Heart right ventricle (tissue), 16 donors: ENCODE measurements at places on chromosomes 2 and 18. TPM values are rescaled to one million over a fixed set of nuclear protein-coding genes. Genes with fewer than 3 reads are reported as not detected.

DNA sequence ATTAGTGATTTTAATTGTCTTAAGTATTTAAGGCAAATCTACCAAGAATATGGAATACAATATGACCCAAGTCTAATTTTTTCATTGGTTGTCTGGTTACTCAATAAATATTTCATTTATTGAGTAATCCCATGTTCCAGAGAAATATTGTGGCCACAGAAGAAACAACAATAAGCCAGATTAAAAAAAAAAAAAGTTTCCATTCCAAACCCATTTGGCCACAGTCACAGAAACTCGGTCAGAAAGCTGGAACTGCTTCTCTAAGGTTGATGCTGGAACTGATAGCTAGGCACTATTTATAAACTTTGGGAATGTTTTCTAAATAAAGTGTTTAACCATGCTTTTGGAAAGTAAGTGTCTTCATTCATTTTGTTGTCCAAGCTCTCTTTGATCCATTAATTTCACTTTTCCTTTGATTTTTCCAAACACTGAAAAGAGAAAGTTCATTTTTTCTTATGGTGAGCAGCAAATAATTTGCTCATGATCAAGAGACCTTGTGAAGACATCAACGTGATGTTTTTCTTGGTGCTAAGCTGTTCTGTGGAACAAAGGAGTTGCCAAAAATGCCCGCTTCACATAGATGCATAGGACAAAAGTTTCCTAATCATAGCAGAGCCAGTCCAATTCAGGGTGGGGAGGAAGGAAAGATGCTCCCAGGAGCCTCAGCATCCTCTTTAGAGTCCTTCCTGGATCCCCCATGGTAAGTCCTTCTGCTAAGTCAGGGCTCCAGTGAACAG is 72.1 kb upstream of the CCBE1 start:
- no peak for DNase-seq

DNA sequence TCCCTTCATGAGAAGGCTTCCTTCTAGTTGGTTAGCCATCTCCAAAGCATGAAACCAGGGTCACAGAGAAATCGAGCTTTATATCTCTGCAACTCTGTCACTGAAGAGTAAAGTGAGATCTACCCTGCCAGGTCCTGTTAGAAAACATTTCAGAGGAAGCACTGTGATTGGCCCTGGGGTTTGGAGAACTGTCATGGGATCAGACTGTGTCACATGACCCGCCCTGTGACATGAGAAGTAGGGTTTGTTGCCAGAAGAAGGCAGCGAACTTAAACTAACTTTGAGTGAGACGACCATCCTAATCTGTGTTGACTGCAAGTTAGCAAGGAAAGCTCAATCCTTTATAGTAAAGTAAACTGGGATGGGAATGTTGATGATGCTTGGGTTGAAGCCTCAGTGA is 55.5 kb downstream of the SLC9A2 start:
- no peak for DNase-seq

GRCh38 chr2:48723129-48723528 is 32.4 kb downstream of the LHCGR start:
- no peak for DNase-seq

DNA sequence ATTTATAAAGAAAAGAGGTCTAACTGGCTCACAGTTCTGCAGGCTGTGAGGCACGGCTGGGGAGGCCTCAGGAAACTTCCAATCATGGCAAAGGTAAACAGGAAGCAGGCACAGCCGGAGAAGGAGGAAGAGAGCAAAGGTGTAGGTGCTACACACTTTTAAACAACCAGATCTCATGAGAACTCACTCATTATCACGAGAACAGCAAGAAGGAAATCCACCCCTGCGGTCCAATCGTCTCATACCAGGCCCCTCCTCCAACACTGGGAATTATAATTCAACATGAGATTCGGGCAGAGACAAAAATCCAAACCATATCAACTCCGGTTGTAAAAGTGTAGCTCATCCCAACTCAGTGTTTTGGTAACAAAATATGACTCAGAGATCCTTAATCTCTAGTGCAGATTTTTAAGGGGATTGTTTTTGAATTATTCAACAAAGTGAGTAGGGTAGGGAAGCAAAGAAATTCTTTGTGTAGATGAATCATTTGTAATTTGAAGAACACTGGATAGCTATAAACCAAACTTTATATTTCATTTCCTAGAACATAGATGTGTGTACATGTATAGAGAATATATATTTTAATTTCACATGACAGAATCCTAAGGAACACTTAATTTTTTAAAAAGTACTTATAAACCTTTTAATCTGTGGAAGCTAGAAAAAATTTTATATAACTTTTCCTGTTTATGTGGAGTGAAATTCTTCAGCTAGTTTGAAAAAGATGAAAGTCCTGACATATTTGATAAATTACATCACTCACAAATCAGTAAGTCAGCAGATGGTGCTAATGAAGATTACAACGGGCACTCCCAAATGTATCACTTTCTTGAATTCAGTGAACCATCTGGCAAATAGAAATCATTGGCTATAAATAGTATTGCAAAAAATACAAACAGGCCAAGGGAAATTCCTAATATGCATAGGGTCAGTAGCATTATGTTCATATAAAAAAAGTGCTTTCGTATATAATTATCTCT is 130.1 kb downstream of the OLA1 start:
- no peak for DNase-seq

DNA sequence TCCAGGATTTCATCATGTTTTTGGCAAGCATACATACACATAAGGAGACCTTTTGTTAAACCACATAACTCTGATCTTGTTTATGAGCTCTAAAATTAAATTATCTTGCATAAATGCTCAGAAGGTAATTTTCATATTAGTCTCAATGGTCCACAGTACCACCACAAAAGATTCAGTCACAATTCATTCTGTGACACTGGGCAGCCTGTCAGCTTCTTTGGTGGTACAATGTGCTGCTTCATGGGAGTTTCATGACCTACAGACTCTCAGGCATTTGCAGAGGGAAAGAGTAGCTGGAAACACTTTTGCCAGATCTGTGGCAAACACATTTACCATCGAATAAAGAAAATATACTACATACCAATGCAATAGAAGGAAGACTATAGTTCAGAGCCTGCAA is 51.3 kb upstream of the ZNF397 start:
- DNase-seq = no peak

DNA sequence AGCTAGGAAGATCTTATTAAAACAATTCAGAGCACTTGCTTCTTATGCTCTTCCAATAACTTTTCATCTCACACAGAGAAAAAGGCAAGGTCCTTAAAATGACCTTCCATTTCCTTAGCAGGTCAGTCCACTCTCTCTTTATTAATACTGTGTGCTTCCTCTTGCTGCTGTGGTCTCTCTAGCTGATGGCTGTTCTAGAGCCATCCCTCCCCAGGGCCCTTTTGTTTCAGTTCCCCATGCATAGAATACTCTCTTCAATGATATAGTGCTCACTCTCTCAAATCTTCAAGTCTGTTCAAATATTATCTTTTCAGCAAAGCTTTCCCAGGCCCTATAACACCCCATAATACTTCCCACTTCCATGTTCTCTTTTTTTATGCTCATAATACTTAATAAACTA is 469.3 kb downstream of the METTL4 start:
- DNase-seq = no peak

DNA sequence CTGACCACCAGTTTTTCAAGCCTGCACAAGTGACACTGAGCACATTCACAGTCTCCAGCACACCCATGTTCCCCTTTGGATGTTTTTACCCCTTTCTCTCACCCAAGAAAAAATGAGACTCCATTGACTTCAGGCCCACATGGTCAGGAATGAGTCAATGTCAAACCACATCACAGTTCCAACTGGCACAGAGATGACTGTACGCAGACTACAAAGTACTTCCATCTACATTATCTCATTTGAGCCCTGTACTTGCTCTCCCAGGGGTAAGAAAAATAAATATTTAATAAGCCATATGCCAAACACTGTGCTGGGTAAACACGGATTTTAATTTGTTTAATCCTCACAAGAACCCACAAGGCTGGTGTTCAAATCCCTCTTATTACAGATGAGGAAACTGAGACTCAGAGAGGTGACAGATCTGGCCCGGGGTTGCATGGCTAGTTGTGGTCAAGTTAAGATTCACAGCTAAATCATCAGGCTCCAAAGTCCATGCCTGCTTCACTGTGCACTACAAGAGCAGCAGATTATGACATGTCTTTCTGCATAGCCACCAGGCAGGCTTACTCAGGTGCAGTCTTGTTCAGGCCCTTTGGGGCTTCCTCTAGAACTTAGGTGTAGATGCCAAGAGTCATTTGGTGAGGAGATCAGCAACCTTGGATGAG is 106.1 kb downstream of the TXNL1 start:
- no peak for DNase-seq

DNA sequence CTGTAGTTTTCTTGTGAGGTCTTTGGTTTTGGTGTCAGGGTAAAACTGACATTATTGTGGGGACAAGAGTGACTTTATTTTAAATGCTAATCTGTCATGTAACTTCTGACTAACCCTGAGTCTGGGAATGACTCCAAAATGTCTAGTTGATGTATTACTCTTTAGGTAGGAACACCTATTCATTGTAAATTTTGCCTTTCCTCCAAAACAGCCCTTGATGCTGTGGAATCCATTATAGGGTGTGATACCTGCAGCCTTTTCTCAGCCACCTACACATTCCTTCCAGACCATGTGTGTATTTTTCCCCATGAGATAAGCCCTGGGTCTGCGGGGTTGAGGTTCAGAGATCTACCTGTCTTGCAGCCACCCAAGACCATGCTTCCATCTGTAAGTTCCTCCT is 4.1 kb upstream of the PRR30 start:
- DNase-seq = no peak

Gene DSG4
- not detected for polyA plus RNA-seq

Gene SCYGR4
- not detected for polyA plus RNA-seq

Gene CIB4
- not detected for polyA plus RNA-seq

Gene TNFRSF11A
- polyA plus RNA-seq = 0.29 TPM

Gene ACTR2
- 48.6 TPM for polyA plus RNA-seq
